Chondrocyte (in vitro differentiated cells): ENCODE measurements at places on chromosomes 16 and 17. TPM values are rescaled to one million over a fixed set of nuclear protein-coding genes. Genes with fewer than 3 reads are reported as not detected.

GRCh38 chr17:64950871-64951270 lies 31.6 kb upstream of the LRRC37A3 start:
- DNase-seq: no peak

GRCh38 chr17:18951941-18952842 lies at the start of gene SLC5A10:
Gene SLC5A10 (plus strand): TSS chr17:18952165. CDS start chr17:18952206, 41 bp downstream.
- peak; percentile 55 for DNase-seq

- no peak for DNase-seq
These were observed 350.6 kb upstream of the CCL2 start for GRCh38 chr17:33904476-33904875.

- DNase-seq: no peak
These were observed 5.7 kb upstream of the FTSJ3 start for GRCh38 chr17:63833026-63833740.

GRCh38 chr17:40487371-40488020 lies 13.9 kb downstream of the TNS4 start:
- DNase-seq: no peak

GRCh38 chr16:23520500-23520899 lies 10.2 kb upstream of the GGA2 start:
- DNase-seq: no peak

- no peak for DNase-seq
These were observed 3.3 kb downstream of the CDH15 start for GRCh38 chr16:89174877-89175276.

- no peak for DNase-seq
These were observed 46.8 kb downstream of the TMEM132E start for GRCh38 chr17:34626121-34626681.

DNA sequence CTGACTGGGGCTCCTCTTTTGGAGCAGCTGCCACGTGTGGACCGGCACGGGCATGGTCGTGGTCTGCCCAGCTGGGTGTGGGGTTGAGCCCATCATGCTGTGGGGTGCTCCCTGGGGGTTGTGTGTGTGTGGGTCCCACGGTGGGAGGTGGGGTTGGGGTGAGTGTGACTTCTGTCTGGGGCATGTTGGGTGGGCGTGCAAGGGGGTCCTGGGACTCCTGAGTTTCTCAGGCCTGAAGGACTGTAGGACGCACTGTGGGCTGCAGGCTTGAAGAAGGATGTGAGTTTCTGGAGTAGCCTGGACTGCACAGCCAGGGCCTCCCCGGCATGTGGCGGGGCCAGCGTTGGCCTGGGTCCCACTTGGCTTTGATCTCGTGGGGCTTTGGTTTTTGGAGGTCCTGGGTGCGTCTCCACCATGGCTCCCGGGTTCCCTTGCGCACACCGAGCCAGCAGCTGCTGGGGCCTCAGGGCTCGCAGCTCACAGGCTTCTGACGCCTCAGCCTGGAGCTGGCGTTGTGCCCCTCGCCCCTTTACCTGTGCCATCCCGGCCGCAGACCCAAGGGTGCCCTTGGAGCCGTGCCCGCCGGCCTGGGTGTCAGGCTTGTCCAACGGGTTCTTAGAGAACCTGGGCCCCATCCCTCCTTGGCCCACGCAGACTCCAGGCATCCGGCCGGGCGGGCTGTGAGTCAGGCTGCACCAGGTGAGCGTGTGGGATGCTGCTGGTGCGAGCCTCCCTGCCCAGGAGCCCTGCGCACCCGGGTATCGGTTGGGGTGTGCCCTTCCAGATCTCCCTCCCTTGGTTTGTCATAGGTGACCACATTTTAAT lies 34.4 kb upstream of the ZNF750 start:
- DNase-seq: peak; percentile 77

DNA sequence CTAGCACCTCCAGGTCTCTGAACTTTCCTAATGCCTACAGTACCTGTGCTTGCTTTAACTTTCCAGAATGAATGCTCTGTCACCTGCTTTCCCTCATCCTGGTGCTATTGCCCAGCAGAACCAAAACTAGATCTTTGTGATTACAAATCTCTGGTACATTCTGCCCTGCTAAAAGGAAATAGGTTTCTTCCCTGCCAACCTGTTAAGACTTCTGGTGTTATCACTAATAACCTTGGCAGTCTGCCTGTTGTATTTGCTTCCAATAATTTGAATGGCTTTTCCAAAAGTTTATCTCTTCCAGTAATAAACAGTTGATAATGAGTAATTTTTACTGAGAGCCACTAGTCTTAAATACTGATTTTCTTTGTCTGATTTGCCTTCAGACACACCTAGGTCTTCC lies 15.4 kb downstream of the PDZD9 start:
- no peak for DNase-seq

- no peak for DNase-seq
These were observed 26.6 kb upstream of the SKAP1 start for GRCh38 chr17:48456589-48456988.

DNA sequence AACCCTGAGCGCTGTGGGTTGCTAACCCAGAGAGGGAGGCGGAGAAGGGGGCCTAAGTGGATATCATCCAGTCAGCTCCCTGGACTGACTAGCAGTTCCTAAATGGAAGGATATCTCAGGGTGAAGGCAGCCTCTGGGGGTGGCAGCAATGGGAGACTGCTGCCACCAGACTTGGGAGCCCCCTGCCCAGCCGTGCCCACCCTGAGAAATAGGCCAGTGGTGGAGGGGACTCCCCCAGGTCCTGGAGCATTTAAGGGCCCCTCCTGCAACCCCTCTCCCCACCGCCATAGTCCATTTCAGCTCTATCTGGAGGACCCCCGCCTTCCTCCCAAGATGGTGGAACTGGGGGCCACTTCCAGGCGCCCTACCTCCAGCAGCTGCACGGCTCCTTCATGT lies 8.4 kb downstream of the TSPOAP1 start:
- DNase-seq: peak; percentile 51

- DNase-seq: no peak
These were observed 191.3 kb upstream of the ELAC2 start for GRCh38 chr17:13209081-13209480.

- no peak for DNase-seq
These were observed 2.1 kb upstream of the C1QL1 start for GRCh38 chr17:44970136-44970741.

DNA sequence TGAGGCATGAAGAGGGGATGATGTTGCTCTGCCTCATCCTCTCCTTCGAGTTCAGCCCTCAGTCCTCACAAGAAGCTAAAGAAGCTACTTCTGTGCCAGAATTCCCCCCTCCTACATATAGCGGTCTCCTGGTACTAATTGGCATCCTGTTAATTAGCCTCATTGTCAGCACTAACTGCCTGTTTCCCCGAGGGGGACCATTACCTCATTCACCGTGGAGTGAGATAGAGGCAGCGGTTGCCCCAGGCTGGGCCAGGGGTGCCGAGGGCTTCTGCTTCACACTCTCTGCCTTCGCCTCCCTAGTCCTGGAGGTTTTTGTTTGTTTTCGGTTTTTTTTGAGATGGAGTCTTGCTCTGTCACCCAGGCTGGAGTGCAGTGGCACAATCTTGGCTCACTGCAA lies 5.7 kb upstream of the MINK1 start:
- DNase-seq: no peak

GRCh38 chr16:67873435-67874370 lies 851 bp downstream of the EDC4 start:
- DNase-seq: no peak

- DNase-seq: peak; percentile 52
These were observed 8.3 kb downstream of the FHOD1 start for GRCh38 chr16:67238806-67239470.

GRCh38 chr17:48244121-48244711 lies 136.7 kb downstream of the SNX11 start:
- no peak for DNase-seq

GRCh38 chr16:66487580-66488275 lies 60.6 kb downstream of the BEAN1 start:
- DNase-seq: peak; percentile 59

DNA sequence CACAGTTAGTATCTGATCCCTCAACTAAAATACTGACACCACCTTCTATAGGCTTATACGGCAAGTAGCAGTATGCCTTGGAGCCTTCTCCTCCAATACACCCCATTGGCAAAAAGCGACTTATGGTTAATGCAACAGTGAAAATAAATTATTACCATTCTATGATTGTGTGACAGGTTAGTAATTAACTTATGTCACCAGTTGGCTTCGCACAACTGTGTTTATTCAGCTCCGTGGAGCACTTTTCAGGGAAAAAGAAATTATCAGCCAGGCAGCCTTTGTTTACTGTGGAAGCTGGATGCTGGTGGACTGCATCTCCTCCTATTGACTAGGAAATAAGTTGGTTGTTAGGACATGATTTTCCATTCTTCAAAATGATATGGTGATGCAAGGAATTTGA lies 833.8 kb upstream of the RBFOX1 start:
- no peak for DNase-seq

GRCh38 chr16:53872248-53873221 lies 168.6 kb downstream of the FTO start:
- DNase-seq: no peak

PDE6G gene
- total RNA-seq: not detected in 3 replicates

SLC5A11 gene
- not detected in 3 replicates for total RNA-seq

PTX4 gene
- not detected in 3 replicates for total RNA-seq

SLFN14 gene
- total RNA-seq: not detected in 3 replicates

MT1G gene
- 1.1 TPM in 2 of 3 replicates, not detected in the other for total RNA-seq

TOX3 gene
- total RNA-seq: not detected in 3 replicates

MAP2K6 gene
- total RNA-seq: 0.75 to 6.1 TPM (median 0.90 TPM) in 3 replicates

CCL8 gene
- not detected in 3 replicates for total RNA-seq

PSME3IP1 gene
- total RNA-seq: 51.3 to 65.5 TPM (median 56.8 TPM) in 3 replicates

GRIN2C gene
- 0.07 to 0.28 TPM in 2 of 3 replicates, not detected in the other for total RNA-seq

RECQL5 gene
- total RNA-seq: 20.4 to 30.4 TPM (median 21.1 TPM) in 3 replicates

SCNN1B gene
- total RNA-seq: not detected in 3 replicates

KIFC3 gene
- total RNA-seq: 74.4 to 135 TPM (median 75.6 TPM) in 3 replicates

ITGB4 gene
- total RNA-seq: 5.2 to 52.3 TPM (median 5.6 TPM) in 3 replicates

NOG gene
- total RNA-seq: 1.4 to 2.0 TPM (median 1.4 TPM) in 3 replicates
